Stimulated activated CD4-positive, alpha-beta T cell treated with anti-CD3 and anti-CD28 coated beads, Interleukin-2, amount 100 ng/mL, for 48 hours (primary cell): ENCODE measurements at places on chromosomes 3 and 15.

- no peak for DNase-seq
Measured at GRCh38 chr3:43317461-43318316, 31.3 kb downstream of the SNRK start.

DNA sequence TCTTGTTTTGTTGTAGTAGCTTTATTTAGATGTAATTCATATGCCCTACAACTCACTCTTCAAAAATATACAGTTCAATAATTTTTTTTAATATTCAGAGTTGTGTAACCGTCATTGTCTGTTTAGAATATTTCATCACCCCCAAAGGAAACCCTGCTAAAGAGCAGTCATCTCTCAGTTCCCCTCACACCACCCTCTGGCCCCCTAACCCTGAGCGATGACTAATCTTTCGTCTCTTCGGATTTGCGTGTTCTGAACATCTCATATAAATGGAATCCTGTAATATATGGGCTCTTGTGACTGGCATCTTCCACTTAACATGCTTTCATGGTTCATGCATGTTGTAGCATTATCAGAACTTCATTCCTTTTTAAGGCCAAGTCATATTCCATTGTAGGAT is 183.8 kb downstream of the ATG7 start:
- DNase-seq, result no peak

- no peak for DNase-seq
Measured at GRCh38 chr3:172042136-172042662, 2.8 kb downstream of the FNDC3B start.

- DNase-seq, result no peak
Measured at GRCh38 chr3:116473602-116474001, 28.3 kb upstream of the LSAMP start.

GRCh38 chr3:102057781-102058421 is 208.6 kb downstream of the NFKBIZ start:
- no peak for DNase-seq

- no peak for DNase-seq
Measured at GRCh38 chr3:48058091-48058490, 41.9 kb upstream of the MAP4 start.

DNA sequence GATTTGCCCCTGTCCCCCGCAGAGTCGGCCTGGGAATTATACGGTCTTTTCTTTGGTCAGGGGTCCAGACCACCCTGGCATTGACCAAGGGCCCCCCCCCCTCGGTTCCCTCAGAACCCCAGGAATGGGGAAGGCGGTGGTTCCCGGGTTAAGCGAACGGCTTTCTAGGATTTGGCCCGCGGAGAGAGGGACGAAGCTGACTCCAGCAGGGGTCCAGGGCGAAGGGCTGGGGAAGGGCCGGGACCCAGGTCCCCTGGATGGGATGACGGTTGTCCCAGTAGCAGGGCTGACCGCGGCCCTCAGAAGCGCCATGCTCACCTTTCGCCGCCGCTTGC is 274 bp downstream of the RRP9 start:
- DNase-seq, result no peak

DNA sequence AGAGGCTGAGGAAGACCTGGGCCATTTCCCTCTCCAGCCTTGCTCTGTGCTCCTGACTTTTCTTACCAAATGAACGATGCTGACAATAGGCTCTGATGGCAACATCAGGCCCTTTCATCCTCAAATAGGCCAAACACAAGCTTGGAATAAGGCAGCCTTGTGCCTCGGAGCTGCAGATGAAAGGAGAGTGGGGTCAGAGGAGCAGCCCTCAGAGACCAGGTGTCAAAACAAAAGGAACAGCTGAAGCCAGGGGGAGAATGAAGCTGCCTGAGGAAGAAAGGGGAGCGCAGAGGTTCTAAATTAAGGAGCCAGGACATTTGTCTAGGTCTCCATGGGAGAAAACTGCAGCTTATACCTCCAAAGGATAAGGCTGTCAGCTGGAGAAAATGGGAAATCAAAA is 5.1 kb downstream of the BFSP2 start:
- no peak for DNase-seq

DNA sequence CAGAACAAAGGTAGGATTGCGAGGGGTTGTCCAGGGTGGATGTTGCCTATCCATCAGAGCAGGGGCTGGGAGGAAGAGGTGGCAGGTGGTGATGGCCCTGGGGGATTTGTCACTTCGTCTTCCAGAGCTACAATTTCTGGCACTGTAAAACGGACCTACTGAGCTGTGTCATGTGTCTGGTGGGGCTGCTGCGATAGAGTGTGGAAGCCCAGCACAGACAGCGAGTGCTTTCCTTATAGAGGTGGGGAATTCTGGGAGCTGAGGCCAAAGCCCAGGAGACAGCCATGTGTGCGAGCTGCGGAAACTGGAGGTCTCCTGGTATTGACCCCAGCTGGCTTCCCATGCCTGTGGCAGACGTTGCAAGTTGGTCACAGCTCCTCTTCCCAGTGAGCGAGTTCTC is 61.2 kb upstream of the SEC22A start:
- no peak for DNase-seq

GRCh38 chr3:195197765-195198425 is 73.1 kb downstream of the XXYLT1 start:
- no peak for DNase-seq

DNA sequence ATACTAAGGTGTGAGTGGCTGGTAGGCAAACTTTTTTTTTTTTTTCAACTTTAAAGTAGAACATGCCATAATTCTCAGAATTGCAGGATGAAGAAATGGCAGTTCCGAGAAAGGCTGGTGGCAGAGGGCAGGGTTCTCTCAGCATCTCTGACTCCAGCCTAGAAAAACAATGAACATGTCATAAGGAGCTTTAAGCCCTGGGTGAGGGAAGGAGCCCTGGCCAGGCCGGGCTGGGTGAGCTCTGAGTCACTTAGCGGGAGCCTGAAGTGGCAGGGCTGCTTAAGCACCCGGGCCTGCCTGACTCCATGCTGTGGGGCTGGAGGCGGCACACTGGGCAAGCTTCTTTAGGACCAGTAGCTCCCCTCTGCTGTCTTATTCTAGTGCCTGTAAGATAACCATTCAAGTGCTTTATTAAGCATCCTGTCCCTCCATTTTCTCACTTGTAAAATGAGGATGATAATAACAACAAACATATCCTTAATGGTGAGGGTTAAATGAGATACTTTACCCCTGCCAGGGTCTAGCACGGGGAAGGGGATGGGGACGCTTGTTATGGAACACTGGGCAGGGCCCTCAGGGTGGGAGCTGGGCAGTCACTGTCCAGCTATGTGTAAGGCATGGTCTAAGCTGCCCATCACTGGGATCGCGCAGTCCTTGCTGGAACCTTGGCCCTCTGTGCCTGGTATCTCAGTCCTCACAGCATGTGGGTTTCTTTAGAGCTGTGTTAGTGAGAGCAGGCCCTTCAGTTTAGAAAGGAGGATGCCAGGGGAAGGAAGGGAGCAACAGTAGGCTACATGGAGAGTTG is 18.4 kb downstream of the SMAD6 start:
- no peak for DNase-seq

DNA sequence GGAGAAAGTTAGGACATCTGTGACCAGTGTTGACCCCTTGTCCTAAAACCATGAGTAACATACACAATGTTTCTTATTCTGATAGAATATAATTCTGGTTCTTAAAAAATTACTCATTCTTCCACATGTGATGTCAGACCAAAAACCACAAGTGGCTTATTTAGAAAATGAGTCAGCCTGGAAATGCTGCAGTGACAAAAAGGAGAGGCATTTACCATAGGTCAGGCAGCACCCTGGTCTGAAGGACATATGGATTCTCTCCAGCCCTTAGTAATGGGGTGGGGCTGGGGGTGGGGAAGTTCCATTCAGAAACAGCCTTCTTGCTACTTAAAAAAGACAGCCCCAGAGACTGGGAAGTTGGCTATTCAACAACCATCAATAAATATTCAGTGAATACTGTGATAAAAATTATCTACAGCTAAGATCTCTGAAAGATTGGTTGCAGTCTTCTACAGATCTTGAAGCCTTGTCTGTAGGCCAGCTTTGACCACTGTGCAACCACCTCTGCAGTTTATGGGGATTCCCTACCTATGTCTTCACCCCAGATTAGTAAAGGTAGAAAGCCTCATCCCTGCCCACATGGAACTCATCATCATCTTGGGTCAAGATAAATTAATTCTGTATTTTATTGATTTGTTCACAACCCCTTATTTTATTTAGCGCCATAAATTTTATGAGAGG is 34.9 kb upstream of the TIMP4 start:
- no peak for DNase-seq

GRCh38 chr3:16547561-16548357 is 34.3 kb upstream of the RFTN1 start:
- no peak for DNase-seq

GRCh38 chr3:42725454-42725853 is 22.9 kb upstream of the HHATL start:
- DNase-seq, result no peak

- DNase-seq, result no peak
Measured at GRCh38 chr15:95919460-95919859, 411.0 kb upstream of the NR2F2 start.

DNA sequence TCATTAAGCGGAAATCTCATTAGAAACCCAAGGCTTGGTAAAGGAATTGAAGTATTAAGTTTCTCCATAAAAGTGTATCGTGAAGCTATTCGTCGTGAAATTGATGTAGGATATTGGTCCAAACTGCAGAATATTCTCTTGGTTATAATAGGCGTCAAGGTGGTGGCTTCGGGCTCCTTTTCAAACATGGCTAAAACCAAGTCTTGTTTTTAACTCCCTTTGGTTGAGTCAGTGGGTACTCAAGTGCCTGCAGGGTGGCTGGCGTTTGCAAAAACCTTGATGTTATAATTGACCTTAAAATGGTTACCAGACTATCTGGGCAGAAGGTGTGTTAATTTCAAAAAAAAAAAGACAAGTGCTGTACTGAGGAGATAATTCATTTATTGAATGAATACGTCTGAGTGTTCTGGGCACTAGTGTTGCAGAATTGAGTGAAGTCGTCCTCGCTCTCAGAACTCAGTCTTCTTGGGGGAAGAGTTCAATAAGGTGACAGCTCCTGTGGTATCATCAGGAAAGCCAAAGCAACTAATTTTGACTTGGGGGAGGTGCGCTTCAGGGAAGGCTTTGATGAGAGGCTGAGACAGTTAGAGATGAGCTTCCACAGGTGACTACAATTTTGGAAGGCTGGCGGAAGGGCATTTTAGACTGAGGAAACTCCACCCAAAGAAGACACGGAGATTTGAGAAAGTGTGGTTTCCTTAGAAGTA is 1.5 kb downstream of the UBE2Q2 start:
- DNase-seq, result no peak

- DNase-seq, result no peak
Measured at GRCh38 chr3:6601374-6601773, 259.5 kb upstream of the GRM7 start.

DNA sequence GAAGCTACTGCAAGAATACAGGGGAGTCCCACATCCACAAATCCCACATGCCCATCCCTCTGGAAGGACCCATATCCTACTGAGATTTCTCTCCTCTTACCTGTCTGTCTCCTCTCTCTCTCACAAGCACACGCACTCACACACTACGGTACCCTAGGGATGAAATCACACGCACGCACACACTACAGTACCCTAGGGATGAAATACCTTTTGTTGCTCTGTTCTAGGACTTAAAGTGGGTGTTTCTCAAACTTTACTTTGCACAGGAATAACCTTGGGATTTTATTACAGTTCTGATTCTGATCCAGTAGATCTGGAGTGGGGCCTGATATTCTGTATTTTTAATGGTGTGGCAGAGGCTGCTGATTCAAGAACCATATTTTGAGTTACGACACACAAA is 622.2 kb upstream of the ZNF385D start:
- no peak for DNase-seq
